Type B pancreatic cell (in vitro differentiated cells): ENCODE measurements at places on chromosomes 1 and 21. TPM values are rescaled to one million over a fixed set of nuclear protein-coding genes. Genes with fewer than 3 reads are reported as not detected.

DNA sequence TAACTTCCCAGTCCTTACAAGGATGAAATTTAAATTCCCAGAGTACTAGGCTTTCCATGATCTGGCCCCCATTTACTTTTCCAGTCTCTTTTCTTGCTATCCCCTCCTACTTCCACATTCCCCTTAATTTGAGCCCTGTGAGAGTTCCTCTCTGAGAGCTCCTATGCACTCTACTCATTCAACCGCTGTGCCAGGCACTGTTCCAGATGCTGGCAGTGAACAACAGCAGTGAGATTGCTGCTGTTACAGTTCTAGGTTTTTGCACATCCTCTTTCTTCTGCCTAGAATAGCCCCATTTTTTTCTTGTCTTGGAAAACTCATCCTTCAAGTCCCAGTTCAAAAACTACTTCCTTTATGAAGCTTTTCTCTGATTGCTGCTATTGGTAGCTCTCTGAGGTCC, 18.8 kb downstream of the ATF6 start:
- DNase-seq, result no peak

DNA sequence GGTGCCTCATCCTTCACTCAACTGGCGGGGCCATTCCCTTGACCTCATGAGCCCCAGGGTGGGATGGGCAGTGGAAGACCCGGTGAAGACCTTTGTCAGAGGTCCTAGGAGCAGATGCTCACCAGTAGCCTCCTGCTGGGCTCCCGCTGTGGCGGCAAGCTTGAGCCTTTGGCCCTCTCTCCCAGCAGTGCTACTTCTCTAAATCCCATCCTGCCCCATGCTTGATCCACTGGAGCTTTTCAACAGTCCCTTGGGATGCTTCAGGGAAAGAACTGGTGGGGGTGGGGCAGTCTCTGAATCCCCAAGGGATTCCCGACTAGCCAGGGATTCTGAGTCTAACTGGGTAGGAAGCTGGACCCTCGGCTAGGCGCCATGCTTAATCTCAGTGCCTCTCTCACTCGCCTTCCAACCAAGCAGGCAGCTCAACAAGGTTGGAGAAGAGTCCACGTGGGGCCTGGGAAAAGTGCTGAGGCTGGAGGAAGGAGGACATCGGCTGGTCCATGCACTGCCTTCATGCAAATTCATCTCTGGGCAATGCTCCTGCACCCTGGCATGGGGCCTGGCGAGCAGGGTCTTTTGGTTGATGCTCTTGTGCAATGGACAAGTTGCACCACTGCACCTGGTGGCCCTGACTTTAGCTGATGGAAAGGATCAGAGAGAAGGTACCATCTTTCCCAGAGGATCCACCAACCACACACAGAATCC, 190.3 kb downstream of the GRIK3 start:
- no peak for DNase-seq

DNA sequence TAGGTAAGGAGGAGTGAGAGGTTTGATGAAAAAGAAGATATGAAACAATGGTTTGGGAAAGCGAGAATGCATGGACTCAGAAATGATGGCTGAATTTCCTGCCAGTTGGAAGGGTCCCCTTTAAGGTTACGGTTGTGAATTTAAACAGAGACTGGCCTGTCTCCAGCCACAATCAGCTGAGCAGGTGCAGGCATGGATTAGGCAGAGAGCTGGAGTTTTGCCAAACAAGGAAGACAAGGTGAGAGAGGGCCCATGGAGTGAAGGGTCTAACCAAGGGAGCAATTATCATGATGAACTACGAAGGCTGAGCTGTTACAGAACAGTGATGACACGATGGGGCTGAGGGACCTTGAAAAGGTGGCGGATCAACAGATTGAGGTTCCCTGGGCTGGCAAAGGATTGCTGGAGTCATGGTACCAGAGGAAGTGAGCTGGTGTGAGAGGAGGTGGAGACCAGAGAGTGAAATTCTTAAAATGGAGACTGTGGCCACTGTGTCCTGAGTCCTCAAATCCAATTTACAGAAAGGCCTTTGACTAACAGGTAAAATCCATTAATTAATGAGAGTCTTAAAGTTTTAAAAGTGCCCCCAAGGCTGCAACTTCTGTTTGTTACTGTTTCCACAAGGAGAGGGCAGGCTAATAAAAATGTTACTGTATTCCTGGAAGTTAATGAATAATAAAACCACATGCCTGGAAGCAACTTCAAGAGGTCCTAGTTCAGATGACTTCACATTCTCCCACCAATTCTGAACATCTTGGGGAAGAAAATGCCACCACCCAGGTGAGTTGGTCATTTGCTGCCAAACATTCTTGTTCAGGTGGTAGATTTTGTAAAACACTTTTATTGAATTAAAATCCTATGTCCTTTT, 41.5 kb downstream of the LHX9 start:
- DNase-seq, result no peak

The MAN1C1 gene
- 6.4 and 9.1 TPM in 2 replicates for total RNA-seq
